T1000 (cell line): ENCODE measurements at places on chromosomes 3 and 15.

DNA sequence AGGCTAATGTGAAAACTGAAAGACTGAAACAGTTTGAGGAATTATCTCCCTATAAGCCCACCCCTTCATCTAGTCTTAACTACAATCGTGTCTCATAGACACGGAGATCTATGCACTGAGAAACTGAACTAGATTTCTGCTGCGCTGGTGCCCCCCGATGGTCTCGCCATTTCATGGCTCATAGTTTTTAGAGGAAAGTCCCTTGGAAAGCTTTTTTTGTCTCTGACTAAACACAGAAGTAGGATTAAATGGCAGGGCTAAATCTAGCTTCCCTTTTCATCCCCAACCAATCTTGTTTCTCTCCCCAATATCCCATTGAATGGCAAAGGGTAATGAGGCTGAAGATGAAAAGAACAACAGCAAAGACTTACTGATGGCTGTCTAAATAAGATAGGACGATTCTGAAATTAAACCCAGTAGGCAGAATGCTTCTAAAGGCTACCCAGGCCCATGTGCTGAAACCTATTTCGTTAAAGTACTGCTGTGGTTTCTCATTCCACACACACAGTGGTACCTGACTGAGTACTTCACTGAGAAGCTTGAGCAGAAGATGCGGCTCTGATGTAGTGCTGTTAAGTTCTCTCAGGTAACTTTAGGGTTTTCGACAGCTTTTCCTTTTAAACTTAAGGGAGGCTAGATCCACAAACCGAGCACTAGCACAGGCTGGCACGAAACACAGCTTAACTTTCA lies 142.7 kb downstream of the GADL1 start:
- DNase-seq: peak; percentile 12

GRCh38 chr3:184806567-184807271 lies 5.2 kb upstream of the VPS8 start:
- no peak for DNase-seq

GRCh38 chr15:20356444-20356910 lies 185.1 kb downstream of the GOLGA6L6 start:
- DNase-seq: no peak

GRCh38 chr3:9630550-9631139 lies 18.7 kb upstream of the MTMR14 start:
- DNase-seq: no peak

DNA sequence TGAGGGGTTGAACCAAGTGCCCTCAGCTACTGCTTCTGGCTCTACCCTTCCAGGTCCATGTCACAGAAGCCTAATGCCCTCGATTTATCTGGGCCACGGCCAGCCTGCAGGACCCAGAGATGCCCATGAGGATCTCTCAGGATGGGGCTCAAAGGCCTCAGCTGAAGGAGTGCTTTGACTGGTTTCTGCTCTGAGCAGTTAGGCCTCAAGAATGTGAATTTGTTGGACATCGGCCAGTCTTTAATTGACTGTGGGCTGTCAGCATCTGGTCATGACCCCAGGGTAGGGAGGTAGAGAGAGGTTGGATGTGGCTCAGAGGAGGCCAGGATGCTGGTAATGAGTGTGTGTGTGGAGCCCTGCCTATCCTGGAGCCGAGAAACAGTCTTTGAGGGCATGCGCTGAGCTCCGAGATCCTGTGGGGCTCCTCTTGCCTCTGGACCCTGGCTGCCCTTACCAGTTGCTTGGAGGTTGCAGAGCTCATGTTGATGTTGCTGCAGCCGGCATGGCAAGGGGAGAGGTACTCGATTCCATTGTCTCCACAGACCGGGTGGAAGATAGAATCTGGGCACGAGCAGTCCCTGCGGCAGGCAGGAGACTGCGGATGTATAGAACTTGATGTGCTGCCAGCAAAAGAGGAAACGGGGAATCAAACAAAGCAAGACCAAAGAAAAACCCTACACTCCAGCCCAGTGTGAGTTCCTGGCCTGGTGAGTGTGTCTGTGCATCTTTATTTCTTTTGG lies 49.1 kb upstream of the RAB6B start:
- DNase-seq: peak; percentile 63
